ENCODE measurements at places on chromosomes 11 and 22.

- no peak for DNase-seq
Measured at GRCh38 chr11:63494975-63495374, 4.0 kb upstream of the PLAAT5 start.

DNA sequence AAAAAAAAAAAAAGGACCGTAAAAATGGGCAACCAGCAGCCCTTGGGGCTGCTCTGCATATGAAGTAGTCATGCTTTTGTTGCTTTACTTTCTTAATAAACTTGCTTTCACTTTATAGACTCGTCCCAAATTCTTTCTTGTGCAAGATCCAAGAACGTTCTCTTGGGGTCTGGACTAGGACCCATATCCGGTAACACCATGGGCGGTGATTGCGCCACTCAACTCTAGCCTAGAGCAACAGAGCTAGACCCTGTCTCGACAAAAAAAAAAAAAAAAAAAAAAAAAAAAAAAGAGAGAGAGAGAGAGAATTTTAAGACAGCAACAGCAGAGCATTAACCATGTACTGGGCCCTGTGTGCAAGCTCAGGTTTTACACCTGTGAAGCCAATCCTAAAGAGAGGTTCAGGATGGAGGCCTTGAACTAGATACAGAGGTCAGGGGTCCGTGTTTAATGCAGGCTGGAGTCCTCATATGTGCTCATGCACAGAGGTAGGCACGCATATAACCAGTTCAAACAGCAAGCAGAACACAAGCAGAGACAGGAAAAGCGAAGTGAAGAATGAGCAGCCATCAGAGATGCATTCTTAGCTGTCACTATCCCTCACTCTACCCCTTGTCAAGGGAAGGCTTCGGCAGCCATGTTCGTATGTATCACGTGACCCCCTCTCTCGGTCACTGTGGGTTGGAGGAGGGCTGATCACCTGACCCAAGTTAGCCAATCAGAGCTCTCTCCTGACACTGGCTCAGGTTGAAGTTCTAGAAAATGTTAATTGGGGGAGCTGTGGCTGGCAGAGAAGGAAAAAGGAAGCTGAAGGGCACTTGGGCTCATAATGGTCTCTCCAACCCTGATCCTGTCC lies 16.7 kb upstream of the SYT12 start:
- DNase-seq = no peak

DNA sequence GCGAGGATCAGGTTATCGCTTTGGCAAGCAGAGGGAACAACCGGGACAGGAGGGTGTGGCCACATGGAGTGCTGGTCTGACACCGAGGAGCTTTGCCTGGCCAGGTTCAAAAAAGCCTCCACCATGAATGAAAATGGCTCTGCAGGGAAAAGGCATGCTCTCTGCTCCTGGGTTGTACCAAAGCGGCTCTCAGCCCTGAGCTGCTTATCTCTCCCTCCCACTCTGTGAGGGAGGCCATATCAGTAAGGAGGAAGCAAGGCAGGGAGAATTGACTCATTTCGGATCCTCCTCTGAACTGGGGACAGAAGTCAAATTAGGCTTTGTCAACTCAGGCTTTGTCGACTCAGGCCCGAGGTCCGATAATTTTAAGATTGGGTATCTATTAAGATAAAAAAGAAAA lies 82.9 kb upstream of the CRTAM start:
- DNase-seq = no peak

DNA sequence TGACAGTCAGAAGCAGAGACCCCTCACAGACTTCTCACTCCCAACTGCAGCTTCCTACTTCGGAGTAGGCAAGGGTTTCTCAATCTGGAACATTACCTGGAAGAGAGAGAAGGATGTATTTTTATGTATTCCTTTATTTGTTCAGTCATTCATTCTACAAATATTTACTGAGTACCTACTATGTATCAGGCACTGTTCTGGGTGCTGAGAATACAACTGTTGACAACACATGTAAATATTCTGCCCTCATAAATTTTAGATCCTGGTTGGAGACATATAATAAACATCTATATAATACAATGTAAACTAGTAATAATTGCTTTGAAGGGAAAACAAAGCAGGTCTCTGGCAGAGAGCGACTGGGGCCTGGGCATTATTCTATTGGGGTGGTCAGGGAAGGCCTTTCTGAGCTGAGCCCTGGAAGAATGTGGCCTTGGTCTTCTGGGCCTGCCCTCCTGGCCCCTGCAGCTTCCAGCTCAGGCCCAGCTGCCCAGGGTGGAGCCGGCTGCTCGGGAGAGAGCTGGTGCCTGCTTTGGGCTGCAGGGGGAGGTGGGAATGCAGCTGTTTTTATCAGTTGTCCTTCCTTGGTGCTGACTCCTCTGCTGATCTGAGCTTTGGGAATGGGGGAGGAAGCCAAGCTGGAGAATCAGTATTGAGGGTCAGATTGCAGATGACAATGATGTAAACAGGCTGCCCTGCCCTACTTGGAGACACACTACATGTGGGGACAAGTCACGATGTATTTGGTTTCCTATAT lies 46.8 kb downstream of the PKNOX2 start:
- no peak for DNase-seq

GRCh38 chr11:36057379-36058042 lies 113.6 kb downstream of the LDLRAD3 start:
- DNase-seq = no peak

DNA sequence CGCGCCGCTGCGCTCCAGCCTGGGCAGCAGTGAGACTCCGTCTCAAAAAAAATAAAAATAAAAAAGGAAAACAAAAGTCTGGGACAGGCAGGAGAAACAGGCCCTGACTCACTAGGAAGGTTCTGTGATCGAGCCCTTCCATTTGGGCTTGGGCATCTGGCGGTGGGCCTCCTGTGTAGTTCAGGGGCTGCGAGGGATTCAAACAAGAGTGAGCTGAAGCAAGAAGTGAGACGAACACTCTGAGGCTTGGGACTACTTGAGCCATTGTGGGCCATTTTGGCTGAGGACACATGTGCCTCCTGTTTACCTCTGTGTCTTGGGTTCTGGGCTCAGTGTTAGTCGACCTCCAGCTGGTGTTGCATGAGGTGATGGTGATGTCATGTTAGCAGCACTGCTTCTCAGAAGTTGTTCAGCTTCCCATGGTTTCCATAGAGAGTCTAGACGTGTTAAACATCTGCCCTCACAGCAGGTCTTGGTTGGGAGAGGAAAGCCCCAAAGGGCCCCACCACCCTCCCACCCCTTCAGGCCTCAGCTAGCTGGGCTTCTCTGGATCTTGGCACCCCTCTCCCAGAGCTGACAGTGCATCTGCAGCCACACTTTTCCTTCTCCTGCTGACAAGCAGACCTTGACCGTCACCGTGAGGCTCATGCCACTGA lies 57.8 kb downstream of the MED15 start:
- no peak for DNase-seq

- no peak for DNase-seq
Measured at GRCh38 chr11:59849129-59849528, 3.8 kb upstream of the CBLIF start.

GRCh38 chr11:43907028-43907975 lies 26.7 kb downstream of the ALKBH3 start:
- no peak for DNase-seq

DNA sequence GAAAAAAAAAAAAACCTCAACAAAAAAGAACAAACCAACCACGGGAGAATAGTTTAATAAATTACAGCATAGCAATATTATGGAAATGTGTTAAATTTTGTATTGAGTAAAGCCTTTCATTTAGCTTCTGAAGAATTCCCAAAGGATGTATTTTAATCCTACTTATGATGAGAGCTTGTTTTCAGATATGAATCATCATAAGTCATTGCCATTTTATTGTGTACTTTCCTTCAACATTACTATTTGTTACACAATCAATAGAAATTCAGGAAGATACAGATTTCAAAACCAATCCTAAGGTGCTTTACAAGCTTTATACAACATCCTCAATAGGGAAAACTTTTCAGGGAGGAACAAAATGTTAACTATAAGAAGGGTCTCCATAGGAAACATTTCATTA lies 200.6 kb upstream of the CTSC start:
- no peak for DNase-seq

GRCh38 chr22:41526830-41527799 lies 17.2 kb downstream of the POLR3H start:
- no peak for DNase-seq

DNA sequence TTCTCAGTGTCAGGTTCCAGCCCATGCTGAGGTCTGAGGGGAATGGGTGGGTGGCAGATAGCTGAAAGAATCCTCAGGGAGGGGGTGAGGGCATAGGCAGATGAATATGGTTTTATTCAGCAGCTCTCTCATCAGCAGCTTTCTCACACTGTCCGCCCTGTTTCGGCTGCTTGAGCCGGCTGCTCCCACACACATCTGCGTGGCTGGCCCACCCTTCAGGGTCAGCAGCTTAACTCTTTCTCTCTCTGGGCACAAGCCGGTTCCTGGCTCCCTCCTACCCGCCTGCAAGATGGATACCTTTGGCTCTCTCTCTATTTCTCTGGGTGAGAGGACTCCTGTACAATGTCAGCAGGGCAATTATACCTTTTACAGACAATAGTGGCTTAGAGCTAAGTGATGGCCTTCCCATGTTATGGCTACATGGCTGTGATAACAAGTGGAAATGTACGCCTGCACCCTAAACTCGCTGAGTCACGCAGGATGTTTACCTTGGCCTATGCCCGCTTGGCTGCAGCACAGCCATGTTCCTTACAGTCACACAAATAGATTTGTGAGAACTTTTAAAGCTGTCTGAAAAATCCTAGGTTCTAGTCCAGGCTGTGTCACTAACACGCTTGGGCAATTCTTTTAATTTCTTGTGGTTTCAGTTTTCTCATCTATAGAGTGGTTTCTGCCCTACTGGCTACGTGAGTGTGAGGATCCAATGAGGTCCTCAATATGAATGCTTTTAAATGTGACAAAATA lies 4.1 kb downstream of the MMP20 start:
- DNase-seq = no peak

- no peak for DNase-seq
Measured at GRCh38 chr11:120385110-120385509, 48.9 kb downstream of the ARHGEF12 start.

GRCh38 chr11:127600674-127601073 lies 600.1 kb upstream of the KIRREL3 start:
- DNase-seq = no peak

DNA sequence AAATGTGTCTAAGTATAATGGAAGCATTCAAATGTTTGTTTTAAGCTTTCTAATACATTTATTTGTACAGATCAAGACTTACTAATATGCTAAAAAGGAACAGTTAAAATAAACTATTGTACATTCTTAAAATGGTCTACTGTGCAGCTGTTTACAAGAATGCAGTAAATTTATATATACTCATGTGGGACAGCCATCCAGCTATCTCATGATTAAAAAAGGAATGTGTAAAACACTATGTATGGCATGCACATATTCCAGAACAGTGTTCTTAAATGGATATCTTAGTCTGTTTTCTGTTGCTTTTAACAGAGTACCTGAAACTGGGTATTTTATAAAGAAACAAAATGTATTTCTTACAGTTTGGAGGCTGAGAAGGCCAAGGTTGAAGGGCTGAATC lies 30.2 kb upstream of the CSTF3 start:
- DNase-seq = no peak

DNA sequence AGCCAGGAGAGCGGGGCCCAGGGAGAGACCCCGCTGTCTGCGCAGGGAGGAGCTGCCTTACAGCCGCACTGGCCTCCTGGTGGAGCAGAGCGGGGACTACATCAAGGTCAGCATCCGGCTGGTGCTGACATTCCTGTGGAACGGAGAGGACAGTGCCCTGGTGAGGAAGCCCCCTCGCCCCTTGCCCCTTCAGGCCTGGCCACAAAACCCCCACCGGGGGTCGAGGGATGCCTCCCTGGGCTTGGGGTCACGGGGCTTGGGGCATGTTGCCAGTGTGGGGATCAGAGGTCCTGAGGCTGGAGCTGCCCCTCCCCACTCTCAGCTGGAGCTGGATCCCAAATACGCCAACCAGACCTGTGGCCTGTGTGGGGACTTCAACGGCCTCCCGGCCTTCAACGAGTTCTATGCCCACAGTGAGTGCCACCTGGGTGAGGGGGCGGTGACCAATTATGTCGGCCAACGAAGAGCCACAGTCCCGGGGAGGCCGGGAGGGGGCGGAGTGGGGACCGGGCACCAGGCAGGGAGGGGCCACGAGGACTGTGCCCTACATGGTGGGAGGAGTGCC lies 4.2 kb downstream of the MUC5B start:
- DNase-seq = no peak

DNA sequence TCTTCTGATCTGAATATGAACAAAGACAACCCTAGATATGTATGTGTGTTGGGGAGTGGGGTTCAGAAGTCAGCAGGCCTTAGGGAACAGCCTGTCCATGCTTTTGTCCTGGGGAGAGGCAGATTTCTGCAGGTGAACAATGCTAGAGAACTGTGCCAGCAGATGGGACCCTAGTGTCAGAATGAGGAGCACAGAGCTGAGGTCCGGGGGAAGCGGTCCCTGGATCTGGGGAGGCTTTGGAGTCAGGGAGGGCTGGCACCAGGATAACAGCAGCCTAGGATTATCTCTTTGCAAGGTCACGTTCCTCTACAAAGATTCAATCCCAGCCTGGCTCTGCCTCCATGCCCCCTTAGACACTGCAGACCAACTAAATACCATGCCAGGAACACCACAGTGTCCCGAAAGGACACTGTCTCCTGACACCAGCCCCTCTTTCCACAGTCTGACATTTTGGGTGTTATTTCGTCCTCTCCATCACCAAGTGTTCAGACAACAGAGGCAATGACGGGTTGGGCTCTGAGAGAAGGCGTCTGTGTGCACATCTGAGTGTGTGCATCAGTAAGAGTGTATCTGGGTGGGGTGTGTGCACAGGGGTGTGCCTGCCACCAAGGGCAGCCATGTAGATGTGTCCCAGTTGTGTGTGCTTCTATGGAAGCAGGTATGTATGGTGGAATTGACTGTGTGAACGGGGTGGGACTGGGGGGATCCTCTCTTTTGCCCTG lies 43.5 kb downstream of the EIF3F start:
- DNase-seq = no peak

GRCh38 chr11:17747131-17747955 lies 12.8 kb downstream of the KCNC1 start:
- no peak for DNase-seq

DNA sequence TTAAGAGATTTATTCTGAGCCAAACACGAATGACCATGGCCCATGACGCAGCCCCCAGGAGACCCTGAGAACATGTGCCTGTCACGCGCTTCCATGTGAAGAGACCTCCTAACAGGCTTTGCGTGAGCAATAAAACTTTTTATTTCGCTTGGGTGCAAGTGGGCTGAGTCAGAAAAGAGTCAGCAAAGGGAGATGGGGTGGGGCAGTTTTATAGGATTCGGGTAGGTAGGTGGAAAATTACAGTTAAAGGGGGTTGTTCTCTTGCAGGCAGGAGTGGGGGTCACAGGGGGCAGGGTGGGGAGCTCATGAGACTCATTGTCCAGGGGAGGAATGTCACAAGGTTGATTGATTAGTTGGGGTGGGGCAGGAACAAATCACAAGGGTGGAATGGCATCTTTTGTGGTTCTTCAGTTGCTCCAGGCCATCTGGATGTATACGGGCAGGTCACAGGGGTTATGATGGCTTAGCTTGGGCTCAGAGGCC lies 77.2 kb upstream of the FTH1 start:
- DNase-seq = no peak

- DNase-seq = no peak
Measured at GRCh38 chr11:120139316-120140069, 1.6 kb upstream of the TRIM29 start.

GRCh38 chr22:37904572-37905533 lies 1.2 kb upstream of the MICALL1 start:
- no peak for DNase-seq

- no peak for DNase-seq
Measured at GRCh38 chr11:1669546-1670218, 27.3 kb upstream of the KRTAP5-6 start.

All from NCI-H2029 treated with DMSO at 0.1 percent for 48 hours (cell line).